ENCODE measurements at places on chromosomes 11 and 22.

DNA sequence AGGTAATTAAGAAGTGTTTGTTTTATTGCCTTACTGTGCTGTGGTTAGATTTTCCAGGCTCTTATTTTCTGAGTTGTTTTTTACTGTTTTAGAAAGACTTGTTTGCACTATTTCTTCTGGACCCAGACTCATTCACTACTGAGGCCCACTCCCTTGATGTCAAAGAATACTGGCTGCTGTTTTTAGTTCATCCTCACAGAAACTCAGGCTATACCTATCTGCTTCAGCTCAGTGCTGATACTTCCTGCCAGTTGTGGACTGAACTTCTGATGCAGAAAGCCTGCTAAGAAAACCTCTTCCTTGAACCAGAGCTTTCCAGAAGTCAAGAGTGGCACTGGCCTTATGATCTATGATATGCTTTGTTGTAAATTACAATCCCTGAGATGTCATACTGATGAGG is 15.9 kb upstream of the PIK3IP1 start:
- no peak for DNase-seq

DNA sequence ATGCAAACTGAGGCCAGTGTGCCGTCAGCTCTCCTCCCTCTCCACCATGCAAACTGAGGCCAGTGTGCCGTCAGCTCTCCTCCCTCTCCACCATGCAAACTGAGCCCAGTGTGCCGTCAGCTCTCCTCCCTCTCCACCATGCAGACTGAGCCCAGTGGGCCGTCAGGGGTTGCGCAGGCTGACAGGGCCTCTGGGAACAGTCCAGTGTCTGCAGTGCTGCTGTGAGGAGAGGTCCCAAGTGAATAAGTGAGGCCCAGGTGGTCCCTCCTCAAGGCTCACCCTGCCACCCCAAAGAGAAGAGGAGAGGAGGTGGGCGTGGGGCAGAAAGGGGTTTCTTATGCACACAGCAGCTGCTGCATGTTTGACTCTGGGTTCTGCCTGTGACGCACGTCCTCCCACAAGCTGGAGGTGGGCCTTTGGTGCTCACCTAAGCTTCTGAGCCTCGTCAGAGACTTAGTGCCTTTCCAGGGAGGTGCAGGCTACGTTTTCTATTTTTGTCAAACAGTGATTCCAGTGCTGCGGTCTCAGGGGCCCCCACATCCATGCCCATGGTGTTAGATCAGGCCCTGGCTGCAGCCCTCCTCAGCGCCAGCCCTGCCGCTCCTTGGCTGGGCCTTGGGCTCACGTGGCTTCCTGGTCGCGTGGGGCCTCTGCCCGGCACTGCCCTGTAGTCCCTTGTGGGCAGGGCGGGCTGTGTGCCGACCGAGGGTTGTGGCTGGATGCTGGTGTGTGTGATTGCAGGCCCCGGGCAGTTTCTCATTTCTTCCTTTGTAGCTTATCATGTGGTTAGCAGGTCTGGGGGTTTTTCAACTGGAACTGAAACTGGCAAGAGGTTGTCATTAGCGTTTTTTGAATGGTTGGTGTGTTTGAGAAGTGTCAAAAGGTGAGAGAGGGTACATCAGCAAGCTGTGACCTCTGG is 7.1 kb downstream of the TPCN2 start:
- DNase-seq: no peak

GRCh38 chr11:128235958-128236357 is 351.4 kb downstream of the ETS1 start:
- DNase-seq: no peak

GRCh38 chr11:95565724-95566141 is 223.8 kb downstream of the FAM76B start:
- no peak for DNase-seq

DNA sequence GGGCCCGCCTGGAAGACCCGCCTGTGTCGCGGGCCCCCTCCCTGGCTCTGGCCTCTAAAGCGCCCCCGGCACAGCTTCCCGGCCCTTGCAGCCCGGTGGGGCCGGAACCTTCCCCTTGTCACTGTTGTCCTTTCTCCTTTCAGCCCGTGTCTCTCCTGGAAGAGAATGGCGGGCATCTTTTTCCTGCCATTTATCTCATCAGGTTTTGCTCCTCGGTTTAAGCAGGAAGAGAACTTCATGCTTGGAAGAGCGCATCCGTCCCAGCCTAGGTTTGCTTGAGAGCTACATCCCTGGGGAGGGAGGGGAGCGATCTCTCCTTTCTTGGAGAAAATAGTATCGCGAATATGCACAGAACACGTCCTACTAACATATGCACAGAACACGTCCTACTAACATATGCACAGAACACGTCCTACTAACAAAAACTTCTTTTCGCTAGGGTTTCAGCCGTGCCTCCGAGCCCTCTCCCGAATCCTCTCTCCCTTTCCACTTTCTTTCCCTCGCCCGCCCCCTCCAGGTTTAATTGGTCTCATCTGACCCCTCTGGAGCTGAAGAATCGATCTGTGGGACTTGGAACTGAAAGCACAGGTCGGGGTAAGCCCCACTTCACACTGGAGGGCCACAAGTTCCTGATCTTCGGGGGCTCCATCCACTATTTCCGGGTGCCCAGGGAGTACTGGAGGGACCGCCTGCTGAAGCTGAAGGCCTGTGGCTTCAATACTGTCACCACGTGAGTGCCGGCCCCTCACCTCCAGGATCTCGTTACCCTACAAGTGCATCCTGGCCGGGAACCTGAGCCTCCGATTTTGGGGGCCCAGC is 1.2 kb downstream of the GLB1L3 start:
- DNase-seq: no peak

- no peak for DNase-seq
Measured at GRCh38 chr11:15605094-15605493, 490.4 kb downstream of the INSC start.

DNA sequence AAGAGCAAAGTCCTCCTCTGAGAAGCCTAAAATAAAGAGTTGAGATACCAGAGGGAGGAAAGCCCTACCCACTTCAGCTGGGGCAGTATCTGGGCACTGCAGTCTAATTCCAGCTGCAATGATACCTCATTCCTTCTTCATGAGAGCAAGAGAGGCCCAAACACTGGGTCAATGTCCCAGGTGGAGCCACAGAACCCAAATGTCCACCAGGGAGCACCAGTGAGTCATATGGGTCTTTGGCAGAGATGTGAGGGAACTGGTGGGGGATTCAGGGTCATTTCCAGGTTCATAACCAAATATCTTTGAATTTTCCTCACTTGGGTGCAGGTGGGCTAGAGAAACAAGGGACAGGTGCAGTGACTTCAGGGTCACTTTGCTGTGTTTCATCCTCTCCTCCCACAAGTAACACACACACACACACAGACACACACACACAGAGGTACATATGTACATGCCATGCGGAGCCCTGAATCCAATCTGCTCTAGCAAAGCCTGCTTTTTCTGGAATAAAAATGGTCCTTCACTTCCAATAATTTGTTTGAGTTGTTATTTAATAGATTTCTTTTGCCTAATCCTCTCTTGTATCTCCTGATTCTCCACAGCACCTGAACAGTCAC is 585.4 kb downstream of the SOX6 start:
- DNase-seq: peak; percentile 12

DNA sequence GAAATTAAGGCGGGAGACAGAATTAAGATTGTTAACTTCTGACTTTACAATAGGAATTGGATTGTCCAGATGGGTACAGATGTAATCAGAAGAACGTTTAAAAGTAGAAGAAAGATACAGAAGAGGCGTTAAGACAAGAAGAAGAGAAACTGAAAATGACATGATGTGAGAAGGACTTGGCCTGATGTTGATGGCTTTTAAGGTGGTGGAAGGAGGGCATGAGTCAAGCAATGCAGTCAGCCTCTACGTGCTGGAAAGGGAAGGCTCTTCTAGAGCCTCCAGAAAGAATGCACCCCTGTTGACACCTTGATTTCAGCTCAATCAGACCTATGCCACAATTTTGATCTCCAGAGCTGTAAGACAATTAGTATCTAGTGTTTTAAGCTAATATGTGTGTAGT is 466.9 kb upstream of the LRRC4C start:
- DNase-seq: no peak

GRCh38 chr11:34426766-34427185 is 12.0 kb upstream of the CAT start:
- no peak for DNase-seq

DNA sequence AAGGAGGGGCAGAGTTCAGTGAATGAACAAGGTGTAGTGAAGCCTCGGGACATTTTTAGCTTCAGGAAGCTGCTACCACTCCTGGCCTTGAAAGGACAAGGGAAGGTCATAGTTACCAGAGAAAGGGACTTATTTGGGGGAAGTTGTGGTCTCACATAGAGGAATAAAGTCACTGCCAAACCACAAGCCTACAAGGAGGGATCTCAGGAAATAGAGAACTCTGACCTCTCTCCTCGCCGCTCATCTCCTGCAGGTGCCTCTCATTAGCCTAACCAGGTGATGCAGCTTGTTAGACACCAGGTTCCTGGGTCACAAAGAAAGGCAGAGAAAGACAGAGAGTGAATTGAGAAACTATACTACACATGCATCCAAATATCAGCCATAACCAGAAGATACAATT is 14.3 kb upstream of the TOLLIP start:
- DNase-seq: no peak

GRCh38 chr11:67465189-67465510 is 3.9 kb downstream of the TMEM134 start:
- DNase-seq: no peak

GRCh38 chr11:22151649-22152197 is 41.2 kb upstream of the ANO5 start:
- no peak for DNase-seq

DNA sequence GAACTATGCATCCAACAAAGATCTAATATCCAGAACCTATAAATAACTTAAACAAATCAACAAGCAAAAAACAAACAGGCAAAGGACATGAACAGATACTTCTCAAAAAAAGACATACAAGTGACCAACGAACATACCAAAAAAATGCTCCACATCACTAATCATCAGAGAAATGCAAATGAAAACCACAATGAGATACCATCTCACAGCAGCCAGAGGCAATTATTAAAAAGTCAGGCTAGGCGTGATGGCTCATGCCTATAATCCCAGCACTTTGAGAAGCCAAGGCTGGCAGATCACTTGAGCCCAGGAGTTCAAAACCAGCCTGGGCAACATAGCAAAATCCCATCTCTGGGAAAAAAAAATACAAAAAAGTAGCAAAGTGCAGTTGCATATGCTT is 10.7 kb downstream of the SAA4 start:
- DNase-seq: no peak

DNA sequence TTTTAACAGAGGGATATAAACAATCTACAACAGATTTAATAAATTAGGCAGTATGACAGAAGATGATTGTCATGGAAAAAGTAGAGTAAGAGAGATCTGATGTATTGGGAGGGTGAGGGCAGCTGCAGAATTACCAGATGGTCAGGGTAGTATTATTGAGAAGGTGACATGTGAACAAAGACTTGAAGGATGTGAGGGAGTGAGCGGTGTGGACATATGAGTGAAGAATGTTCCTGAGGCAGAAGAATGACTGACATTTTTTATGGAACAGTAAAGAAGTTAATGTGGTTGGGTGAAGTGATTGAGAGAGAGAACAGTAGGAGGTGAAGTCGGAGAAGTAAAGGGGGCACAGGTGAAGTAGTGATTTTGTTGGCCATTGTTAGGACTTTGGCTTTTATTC is 42.4 kb upstream of the HIPK3 start:
- DNase-seq: no peak

DNA sequence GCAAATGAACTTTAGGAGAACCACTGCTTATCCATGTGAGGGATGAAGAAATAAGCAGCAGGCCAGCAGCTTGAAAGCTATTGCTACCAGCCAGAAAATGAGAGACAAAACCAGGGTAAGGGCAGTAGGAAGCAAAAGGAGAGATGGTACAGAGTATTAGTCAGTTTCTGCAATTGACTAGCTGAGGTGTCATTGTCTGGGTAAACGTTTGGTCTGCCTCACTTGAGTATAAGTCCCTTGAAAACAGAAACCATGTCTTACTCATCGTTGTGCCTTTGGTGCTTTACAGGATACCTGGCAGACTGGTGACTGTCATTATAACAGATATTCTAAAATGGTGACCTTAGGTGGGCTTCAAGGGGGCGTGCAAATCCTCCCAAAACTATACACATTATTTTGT is 63.9 kb upstream of the USP47 start:
- no peak for DNase-seq

GRCh38 chr22:16601437-16602223 is 9.0 kb upstream of the CCT8L2 start:
- no peak for DNase-seq

- DNase-seq: no peak
Measured at GRCh38 chr11:27907530-27907929, 200.4 kb downstream of the KIF18A start.

- DNase-seq: no peak
Measured at GRCh38 chr11:119367661-119368120, 13.8 kb downstream of the USP2 start.

GRCh38 chr11:19766810-19767209 is 54.2 kb downstream of the NAV2 start:
- DNase-seq: no peak

GRCh38 chr11:26755762-26756161 is 33.9 kb upstream of the SLC5A12 start:
- DNase-seq: no peak

DNA sequence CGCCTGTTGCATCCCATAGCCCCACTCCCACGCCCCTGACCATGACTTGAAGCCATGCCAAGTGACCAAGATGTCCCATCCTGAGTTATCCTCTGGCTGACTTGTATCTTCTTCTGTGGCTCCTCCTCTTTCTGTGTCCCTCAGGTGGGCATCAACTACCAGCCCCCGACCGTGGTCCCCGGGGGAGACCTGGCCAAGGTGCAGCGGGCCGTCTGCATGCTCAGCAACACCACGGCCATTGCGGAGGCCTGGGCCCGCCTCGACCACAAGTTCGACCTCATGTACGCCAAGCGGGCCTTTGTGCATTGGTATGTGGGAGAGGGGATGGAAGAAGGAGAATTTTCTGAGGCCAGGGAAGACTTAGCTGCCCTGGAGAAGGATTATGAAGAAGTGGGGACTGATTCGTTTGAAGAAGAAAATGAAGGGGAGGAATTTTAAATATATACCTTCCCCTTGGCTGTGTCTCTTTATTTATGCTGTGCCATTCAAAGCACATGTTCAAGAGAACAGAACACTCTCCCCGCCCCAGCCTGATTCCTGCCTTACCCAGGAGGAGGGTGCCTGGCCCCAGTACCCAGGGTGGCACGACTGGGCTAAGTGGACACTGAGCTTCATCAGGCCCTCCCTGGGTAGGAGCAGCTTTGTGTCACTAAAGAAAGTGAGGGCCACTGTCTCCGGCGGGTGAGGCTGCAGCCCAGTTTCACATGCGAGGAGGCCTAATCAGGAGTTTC is 19.1 kb upstream of the USP18 start:
- no peak for DNase-seq

DNA sequence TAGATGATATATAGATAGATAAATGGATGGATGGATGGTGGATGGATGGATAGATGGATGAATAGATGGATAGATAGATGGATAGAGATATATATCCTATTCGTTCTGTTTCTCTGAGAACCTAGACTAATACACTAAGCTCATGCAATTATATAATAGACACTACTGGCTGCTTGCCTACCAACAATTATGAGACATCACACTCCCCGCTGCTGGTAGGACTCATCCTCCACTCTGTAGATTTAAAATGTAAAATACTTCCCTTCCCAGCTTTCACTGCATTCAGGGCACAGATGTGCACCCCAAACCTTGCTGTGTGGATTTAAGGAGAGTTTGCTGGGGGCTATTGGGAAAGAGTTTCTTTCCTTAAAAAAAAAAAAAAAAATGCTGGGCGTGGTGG is 28.3 kb upstream of the RCN1 start:
- DNase-seq: no peak

GRCh38 chr11:76253416-76253815 is 47.1 kb upstream of the WNT11 start:
- DNase-seq: no peak

All from NCI-H1930 (cell line).